IMR-90 (cell line): ENCODE measurements at places on chromosomes 12 and 14. TPM values are rescaled to one million over a fixed set of nuclear protein-coding genes. Genes with fewer than 3 reads are reported as not detected.

GRCh38 chr12:14845350-14845750, 2.0 kb upstream of the ART4 start:
- H3K27ac ChIP-seq: no peak overlapping the region; the same call in 1 of the 2 replicates
- peak; percentile 65 for DNase-seq
- no peaks in the 10 kb centered on the region for H3K36me3 ChIP-seq
- no peaks in the 10 kb centered on the region for H3K27me3 ChIP-seq
- no peak overlapping the region for H3K4me3 ChIP-seq

DNA sequence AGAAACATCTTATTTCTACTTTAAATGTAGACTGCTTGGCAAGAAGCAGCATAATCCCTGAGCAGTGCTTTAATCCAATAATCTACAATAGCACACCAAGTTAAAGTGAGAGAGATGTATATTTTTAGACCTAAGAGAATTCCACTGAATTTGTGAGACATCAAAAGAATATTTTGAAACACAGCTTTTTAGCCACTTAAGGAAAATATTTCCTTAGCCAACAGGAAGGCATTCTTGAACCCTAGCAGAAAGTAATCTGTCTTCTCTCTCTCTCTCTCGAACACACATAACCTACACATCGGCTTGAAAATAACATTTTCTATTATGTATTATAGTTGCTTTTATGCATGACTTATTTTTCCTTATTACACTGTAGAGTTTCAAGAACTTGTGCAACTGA, 34.0 kb downstream of the KITLG start:
- H3K27ac ChIP-seq: no peak overlapping the region
- H3K4me3 ChIP-seq: no peak overlapping the region
- peaks cover 10% of the 10 kb centered on the region for H3K4me1 ChIP-seq
- peaks cover 7% of the 10 kb centered on the region; the same call in 1 of the 2 replicates for H3K36me3 ChIP-seq

SLC25A21 gene
- total RNA-seq: 0.90 and 2.5 TPM in 2 replicates

GRCh38 chr14:75835737-75836136, 146.1 kb downstream of the TGFB3 start:
- H3K27ac ChIP-seq: no peak overlapping the region
- no peaks in the 10 kb centered on the region for H3K36me3 ChIP-seq
- no peaks in the 10 kb centered on the region for H3K27me3 ChIP-seq
- peaks cover 20% of the 10 kb centered on the region for H3K4me1 ChIP-seq

ESPL1 gene
- 5.6 and 6.5 TPM in 2 replicates for total RNA-seq

AQP6 gene
- total RNA-seq: not detected in 2 replicates

ZFHX2 gene
- total RNA-seq: under 0.01 and 0.18 TPM in 2 replicates

GRCh38 chr14:36653962-36654793, 7.5 kb upstream of the PAX9 start:
- H3K36me3 ChIP-seq: no peaks in the 10 kb centered on the region
- DNase-seq: no peak
- peaks cover 3% of the 10 kb centered on the region; the same call in 1 of the 2 replicates for H3K4me1 ChIP-seq
- no peak overlapping the region for H3K4me3 ChIP-seq

DNA sequence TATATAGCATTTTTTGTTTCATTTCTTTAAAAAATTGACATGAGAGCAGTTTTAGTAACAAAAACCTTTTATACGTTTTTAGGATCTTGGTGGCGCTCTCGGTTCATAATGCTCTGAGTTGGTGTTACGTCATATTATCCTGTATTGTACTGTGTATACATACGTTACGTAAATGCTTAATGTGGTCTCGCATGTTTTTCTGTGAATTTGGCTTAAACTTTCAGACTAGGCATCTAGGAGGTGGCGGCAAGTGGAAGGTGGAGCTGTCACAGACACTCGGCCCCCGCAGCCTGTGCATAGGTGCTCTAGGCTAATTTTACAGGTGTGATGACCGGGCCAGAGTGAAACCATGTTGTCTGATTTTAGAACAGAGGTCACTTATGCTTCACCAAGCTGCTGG, 60.0 kb downstream of the PPP2R5C start:
- no peak for DNase-seq
- H3K4me3 ChIP-seq: no peak overlapping the region
- peaks cover 14% of the 10 kb centered on the region for H3K4me1 ChIP-seq
- peaks cover 3% of the 10 kb centered on the region; the same call in 1 of the 2 replicates for H3K36me3 ChIP-seq

- DNase-seq: no peak
- H3K27ac ChIP-seq: no peak overlapping the region
Observed at GRCh38 chr14:93733631-93734030, 54.7 kb downstream of the PRIMA1 start.
